ENCODE measurements at places on chromosomes 6 and 20.

GRCh38 chr6:105838171-105838570 lies 248.0 kb upstream of the PRDM1 start:
- no peak for DNase-seq

GRCh38 chr20:57381596-57382503 lies 9.3 kb upstream of the RBM38 start:
- DNase-seq: peak; percentile 94

DNA sequence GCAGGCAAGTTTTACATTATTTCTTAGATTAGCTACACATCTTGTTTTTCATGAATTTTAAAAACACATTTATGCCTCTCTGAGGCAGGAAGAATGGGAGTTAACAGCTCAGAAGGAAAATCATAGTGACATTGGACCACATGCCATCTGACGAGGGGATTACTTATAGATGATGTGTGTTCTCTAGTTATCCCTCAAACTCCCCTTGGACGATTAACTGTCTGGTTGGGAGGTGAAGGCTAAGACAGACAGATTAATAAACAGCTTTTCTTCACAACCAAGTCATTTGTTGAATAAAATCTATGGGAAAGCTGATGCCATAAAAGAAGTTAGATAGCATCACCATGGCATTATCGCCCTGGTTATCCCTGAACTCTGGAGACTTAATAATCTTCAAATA lies 80.0 kb upstream of the PREP start:
- no peak for DNase-seq

- DNase-seq: no peak
These were observed at the start of gene TBX18 for GRCh38 chr6:84764332-84765049. TBX18 (minus strand) TSS chr6:84764598; CDS start chr6:84764181, 417 bp downstream.

GRCh38 chr6:142167486-142167885 lies 20.4 kb downstream of the VTA1 start:
- no peak for DNase-seq

DNA sequence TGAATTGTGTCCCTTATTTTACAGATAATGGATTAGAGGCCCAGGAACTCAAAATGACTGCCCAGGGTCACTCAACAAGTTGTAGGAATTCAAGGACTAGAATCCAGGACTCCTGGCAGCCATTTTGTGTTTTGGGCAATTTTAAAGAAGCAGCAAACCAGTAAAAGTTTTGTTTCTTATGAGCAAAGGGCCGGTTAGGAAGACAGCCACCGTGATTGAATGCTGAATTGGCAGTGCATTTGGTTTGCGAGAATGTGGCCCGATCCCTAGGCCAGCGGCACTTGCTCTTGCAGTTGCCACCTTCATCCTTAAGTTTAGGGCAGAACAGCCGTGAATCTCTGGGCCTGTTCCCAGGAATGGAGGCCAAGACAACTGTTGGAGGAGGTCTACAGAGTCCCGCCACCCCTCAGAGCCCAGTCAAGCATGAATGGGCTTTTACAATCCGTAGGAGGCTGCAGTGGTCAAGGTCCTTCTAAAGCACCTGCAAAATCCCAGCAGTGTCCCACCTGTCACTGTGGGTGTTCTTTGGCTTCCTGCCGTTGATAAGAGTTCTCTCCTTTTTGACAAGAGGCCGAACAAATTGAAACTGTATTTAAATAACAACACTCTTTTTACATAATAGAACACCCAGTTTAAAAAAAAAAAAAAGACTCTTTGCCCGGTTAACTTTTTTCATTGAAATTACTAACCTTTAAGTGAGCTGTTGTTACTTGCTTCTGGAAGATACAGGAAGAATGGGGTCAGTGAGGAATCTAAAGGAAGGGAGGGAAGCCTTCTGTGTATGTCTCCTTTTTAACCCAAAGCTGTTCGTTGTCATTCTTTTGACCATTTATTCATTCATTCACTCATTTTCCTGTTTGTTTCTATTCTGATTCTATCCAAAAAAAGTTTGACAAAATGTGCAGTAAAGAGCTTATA lies 68.7 kb downstream of the PHACTR2 start:
- DNase-seq: no peak

DNA sequence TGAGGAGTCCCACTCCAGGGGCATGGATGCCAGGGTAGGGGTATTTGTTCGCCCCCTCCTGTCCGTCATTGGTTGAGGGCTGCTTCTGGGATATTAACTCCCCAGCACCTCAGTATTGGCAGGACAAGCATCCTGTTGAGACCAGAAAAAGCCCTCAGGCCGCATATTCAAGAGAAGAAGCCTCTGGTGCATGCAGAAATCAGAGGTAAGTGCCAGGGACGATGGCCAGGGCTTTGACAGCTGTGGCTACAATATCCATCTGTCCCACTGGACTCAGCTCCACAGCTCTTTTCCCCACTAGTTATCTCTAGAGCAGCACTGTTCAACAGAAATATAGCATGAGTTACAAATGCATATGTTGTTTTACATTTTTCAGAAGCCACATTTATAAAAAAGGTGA lies 651.3 kb downstream of the KIF16B start:
- DNase-seq: no peak

DNA sequence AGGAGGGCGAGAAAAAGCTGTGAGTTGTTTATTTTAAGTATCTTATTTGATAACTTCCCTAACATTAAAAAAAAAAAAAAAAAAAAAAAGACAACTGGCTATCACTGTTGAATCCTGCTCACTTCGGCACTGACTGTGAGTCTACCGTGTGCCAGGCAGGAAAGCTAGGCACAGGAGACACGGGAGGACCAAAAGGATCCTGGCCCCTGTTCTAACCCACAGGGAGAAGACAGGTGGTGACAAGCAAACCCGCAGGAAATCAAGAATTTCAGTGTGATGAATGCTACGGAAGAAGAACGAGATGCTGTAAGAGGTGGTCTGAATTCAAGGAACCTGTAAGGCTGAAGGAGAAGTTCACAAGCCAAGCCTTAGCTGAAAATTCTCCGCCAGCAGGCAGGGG lies 94.7 kb upstream of the NFATC2 start:
- DNase-seq: no peak

DNA sequence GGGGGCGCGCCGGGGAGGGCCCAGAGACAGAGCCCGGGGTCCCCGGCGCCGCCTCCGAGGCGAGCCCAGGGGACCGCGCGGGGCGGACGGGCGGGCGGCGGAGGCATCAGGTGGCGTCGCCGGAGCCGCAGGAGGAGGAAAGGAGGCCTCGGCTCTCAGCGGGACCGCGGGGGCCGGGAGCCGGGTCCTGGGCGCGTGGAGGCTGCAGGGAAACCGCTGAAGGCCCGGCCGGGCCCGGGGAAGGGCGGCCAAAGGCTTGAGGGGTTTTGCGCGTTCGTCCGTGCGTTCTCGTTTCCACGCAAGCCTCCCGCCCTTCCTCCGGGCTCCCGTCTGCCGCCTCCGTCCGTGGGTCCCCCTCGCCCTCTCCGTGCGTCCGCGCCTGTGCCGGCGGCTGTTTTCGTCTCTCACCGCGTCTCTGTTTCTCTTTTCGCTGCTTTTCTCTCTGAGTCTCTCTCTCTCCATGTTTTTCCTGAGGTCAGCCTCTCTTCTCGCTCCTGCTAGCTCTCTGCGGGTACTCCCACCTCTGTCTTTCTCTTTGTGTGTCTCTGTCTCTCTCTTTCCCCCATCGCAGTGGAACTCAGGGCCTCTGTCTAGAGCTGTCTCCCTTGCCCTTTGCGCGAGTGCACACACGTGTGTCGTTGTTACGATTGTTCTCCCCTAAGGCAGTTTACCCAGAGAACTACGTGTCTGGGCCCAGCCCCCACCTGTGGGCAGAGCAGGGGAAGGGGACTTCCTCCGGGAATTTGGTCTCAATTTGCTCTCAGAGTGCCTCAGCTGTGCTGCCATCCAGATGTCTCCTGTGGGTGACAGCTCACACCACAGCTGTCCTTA lies 2.1 kb downstream of the IRF4 start:
- DNase-seq: peak; percentile 80

- DNase-seq: no peak
These were observed 35.9 kb upstream of the LTV1 start for GRCh38 chr6:143807103-143807772.

GRCh38 chr6:56790414-56790813 lies 147.7 kb upstream of the DST start:
- DNase-seq: no peak

- peak; percentile 75 for DNase-seq
These were observed at the start of gene FNDC1 for GRCh38 chr6:159169193-159169555. FNDC1 (plus strand) TSS chr6:159169400; CDS start chr6:159169597, 197 bp downstream.

Data from activated effector memory CD4-positive, alpha-beta T cell treated with anti-CD3 and anti-CD28 coated beads, Interleukin-2, amount 50 U/mL, for 16 hours (primary cell).